ENCODE measurements at places on chromosomes 5 and 9.

- peak overlapping the region; percentile 12 for H3K4me3 ChIP-seq
- H3K27ac ChIP-seq = peak overlapping the region; percentile 70
- H3K36me3 ChIP-seq = no peaks in the 10 kb centered on the region
These were observed 49.0 kb downstream of the PTTG1 start for GRCh38 chr5:160470437-160471361.

GRCh38 chr5:141094481-141095262 is at the start of gene PCDHB2:
TSS of gene PCDHB2 (plus strand) at chr5:141094615. CDS start at chr5:141094791, 176 bp downstream.
- DNase-seq = no peak
- no peaks in the 10 kb centered on the region for H3K36me3 ChIP-seq
- no peak within 1 kb of the TSS for H3K4me3 ChIP-seq

DNA sequence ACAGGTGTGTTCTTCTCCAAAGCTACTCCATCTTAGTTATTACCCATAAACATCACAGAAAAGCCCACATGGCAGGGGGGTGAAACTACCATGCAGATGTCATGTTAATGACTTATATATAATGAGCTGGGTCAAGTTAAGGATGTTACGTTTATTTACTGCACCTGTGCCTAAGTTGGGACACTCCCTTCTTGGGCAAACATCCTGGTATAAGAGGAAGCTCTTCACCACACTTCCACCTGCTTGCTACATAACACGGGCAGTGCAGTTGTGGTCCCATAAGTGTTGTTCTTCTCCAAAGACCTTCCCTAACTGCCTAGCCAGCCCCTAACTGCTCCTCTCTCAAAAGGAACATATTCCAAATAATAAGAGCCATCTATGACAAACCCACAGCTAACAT is 9.3 kb upstream of the ZCCHC9 start:
- no peak for DNase-seq
- no peaks in the 10 kb centered on the region for H3K27me3 ChIP-seq
- H3K27ac ChIP-seq = no peak overlapping the region
- no peak overlapping the region for H3K4me3 ChIP-seq
- peaks cover 27% of the 10 kb centered on the region for H3K4me1 ChIP-seq

- no peaks in the 10 kb centered on the region for H3K27me3 ChIP-seq
- no peak overlapping the region for H3K27ac ChIP-seq
- no peak for DNase-seq
- no peaks in the 10 kb centered on the region for H3K4me1 ChIP-seq
- H3K4me3 ChIP-seq = no peak overlapping the region
These were observed 3.4 kb upstream of the CXCL14 start for GRCh38 chr5:135582099-135582781.

- H3K4me1 ChIP-seq = no peaks in the 10 kb centered on the region
- H3K27ac ChIP-seq = no peak overlapping the region
- DNase-seq = no peak
- H3K4me3 ChIP-seq = no peak overlapping the region
These were observed 46.5 kb upstream of the NR5A1 start for GRCh38 chr9:124553738-124554137.

Measured in CD4-positive, alpha-beta memory T cell (primary cell).